ENCODE measurements at places on chromosomes 5 and 9.

DNA sequence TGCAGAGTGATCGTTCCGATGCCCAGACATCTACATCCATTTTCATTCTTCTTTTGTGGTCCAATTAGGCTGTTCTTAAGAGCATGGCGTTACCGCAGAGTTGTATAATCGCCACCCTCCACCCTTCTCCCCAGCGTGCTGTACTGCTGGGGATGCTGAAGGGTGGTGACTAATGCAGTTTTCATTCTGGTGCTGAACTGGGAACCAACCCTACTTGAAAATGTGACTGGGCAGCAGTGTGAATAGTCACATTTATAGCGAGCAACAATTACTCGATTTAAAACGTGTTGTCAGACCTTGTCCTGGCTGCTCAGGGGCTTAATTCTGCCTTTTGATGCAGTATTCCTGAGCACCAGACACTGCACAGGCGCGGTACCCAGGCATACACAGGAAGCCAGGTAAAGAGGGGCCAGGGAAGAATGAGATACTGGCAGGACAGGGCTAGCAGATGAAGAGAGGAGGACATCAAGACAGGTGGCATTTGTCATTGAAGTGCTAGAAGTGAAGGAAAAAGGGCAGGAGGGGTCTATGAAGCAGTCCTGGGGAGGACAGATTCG, 719 bp upstream of the ISCA1 start:
- DNase-seq, result peak; percentile 89

GRCh38 chr9:3687145-3687544, 161.3 kb upstream of the RFX3 start:
- no peak for DNase-seq

DNA sequence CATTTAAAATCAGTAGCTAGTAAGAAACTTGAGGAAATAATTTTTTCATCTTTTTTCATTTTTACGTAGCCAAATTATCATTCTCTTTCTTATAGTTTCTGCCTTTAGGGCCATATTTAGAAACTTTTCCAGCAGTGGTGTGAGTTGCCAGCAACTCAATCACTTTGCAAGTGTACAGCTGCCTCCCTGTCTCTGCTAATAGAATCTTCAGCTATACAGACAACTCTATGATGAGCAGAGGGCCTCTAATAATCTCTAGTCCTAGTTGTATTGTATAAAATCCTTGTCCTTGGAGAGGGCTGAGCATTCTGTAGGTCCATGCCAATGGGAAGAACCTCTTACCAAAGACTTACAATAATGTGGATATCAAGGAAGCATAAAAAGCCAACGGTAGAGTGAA, 11.5 kb upstream of the SHOC1 start:
- DNase-seq, result no peak

GRCh38 chr9:135085830-135086546, 1.5 kb upstream of the OLFM1 start:
- peak; percentile 71 for DNase-seq

DNA sequence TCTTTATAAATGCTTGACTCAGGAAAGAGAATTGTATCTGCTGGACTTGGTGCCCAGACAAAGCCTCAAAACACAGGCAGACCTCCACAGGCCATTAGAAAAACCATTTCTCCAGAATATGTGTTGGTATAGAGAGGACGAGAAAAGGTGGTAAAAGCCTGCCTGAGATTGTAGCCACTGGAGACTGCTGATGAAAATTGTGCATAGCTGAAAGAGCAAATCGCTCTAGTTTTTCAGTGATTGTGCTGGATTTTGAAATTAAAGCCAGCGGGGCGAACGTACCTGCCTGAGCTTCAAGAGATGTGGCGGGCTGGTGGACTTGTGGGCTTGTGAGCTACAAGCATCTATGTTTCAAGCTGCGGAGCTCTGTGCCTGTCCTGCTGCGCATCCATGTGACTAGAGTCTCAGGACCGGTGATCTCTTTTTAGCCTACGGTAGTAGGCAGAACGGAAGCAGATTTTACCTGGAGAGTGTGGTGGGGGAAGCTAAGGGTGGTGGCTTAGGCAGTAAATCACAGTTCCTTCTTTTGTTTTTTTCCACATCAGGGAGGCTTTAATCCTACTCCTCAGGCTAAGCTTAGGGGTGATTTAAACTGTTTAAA, 193.6 kb downstream of the SREK1 start:
- DNase-seq, result no peak

GRCh38 chr9:92135576-92135975, 20.4 kb upstream of the SPTLC1 start:
- no peak for DNase-seq

- peak; percentile 58 for DNase-seq
Observed at GRCh38 chr9:121353241-121354061, 16.6 kb downstream of the STOM start.

DNA sequence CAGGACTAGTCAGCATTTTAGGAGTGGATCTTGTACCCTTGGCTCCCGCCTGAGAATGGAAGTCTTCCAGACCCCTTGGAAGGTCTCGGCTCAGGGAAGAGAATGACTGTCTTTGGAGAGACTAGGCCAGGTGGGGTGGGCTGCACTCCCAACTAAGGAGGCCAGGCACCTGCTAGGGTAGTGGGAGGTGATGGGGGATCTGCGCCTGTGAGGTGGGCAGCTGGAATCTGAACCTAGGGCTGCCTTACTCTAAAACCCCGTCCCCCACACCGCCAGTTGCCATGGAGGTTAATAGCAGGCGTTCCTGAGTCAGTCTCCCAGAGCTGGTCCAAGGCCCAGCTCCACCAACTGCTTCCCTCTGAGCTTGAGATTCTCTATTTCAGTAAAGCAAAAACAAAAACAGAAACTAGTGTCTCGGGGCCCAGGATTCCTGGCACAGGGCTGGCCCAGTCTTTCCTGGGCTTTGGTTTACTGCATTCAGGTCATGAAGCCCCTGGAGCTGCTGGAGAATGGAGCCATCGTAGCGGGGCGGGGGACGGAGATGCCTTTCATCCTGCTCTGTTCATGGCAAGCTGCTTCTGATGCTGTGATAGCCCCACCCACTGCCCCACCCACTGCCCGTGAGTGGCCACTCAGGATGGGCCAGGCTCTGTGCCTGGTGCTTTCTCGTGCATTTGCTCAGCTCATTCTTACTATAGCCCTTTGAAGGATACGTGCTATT, 57.5 kb downstream of the DAB2IP start:
- DNase-seq, result no peak

- no peak for DNase-seq
Observed at GRCh38 chr5:32754284-32754683, 43.2 kb downstream of the NPR3 start.

GRCh38 chr9:87641067-87641466, 84.9 kb upstream of the CTSL start:
- DNase-seq, result no peak

GRCh38 chr5:111583758-111584203, 71.4 kb upstream of the STARD4 start:
- no peak for DNase-seq

GRCh38 chr5:152271420-152271819, 133.7 kb downstream of the NMUR2 start:
- DNase-seq, result peak; percentile 4

GRCh38 chr5:142235870-142236672, 88.8 kb downstream of the SPRY4 start:
- DNase-seq, result no peak

GRCh38 chr5:30608501-30608900, 585.0 kb upstream of the CDH6 start:
- no peak for DNase-seq

DNA sequence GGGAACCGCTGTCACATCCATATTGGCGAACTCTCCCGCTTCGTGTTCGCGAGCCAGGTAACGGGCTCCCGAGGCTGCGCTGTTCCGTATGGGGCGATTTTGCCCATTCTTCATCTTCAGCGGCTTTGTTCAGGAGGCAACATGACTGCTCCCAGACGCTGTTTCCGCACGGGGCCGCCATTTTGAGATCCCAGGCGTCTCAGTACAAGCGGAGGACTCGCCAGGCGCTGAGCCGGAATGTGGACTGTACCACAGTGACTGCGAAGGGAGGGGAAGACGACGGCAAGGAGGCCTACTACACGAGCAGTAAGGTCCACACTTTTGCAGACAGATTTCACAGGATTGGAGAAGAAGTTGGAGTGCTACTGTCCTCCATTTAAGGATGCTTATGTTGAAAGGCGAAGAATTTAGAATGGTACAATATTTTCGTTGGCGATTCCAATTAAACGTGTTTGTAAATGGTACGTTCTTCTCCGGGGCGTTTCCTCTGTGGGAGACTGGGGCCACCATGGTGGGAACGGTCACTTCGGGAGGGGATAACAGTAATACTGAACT, 41.6 kb upstream of the ZNF300 start:
- peak; percentile 5 for DNase-seq

DNA sequence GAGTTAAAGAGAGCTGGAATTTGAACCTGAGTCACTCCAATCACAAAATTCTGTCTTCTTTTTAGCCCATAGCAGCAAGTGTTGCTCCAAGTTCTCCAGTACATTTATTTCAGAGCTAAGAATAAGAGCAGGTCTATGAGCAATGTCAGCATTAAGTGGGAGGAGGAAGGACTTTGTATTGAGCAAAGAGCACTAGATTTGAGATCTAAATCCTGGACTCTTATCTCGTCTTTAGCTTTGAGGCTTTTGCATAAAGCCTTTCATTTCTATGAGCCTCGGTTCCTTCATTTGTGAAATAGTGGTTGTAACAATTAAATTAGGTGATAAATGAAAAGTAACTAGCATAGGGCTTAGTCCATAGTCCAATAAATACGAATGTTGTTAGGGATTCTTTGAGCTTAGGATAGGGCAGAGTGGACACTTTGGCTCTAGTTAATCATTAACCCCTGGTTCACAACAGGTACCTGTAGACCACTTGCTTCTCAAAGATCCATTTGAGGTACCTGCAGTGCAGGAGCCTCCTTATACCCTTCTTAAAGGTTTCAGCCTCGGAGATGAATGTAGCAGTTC, 464.1 kb upstream of the KLF4 start:
- DNase-seq, result no peak

DNA sequence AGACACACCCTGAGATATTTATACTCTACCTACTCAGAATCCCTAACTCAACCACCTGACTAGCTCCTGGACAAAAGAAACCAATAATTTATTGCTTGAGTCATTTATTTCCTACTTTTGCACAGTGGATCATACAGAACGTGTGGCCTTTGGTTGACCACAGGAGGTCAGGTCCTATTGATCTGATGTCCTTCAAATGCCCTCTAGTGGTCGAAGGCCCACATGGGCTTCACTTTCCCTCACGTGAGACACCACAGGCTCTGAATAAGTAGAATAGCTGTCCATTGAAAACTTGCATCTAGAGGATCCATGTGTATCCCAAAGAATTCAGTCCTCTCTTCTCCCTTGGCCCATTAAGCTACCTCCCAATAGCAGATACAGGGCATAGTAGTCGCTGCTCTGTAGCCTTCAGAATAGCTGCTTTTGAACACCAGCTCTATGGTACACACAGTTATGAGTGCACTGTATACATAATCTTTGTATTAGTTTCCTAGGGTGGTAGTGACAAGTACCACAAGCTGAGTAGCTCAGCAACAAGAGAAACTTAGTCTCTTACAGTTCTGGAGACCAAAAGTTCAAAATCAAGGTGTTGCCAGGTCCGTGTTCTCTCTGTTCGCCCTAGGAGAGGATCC, 177.6 kb upstream of the SMARCA2 start:
- peak; percentile 71 for DNase-seq

DNA sequence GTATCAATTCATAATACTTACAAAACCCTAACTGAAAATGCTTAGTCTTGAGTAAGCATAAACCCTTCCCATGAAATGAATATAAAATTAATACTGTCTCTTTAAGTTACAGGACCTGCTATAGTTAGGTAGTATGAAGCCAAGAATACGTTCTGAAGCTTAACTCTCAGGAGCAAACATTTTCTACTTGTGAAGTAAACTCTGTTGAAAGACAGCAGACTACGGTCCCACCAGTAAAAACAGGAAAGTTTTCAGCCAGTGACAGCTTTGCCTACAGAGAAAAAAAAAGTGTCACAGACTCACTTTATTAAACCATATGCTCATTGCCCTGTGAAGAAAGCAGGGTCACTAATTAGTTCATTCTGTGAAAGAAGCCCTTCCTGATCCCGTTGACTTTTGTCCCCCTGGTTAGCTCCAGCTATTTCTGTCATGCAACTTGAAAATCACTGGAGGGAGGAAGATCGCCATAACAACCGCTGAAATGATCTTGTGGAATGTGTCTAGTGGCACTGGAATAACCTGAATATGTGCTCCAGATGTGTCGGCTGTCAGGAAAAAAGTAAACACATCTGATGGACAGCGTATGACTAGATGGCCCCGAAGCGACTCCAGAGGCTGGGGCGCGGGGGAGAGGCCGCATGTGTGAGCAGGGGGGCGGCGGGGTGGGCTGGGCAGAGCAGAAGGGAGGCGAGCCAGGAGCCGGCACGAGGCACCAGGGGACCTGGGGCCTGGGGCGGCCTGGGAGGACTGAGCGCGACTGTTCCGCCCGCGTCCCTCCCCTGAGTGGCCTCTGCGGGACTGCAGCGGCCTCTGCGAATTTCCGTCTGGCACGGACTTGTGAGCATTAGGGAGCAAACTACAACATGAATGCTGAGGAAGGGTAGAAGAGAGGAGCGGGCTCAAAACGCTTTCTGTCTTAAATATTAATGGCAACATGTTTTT, 41.9 kb downstream of the BNC2 start:
- DNase-seq, result no peak

- DNase-seq, result no peak
Observed at GRCh38 chr5:5405441-5405840, 17.0 kb upstream of the ICE1 start.

- no peak for DNase-seq
Observed at GRCh38 chr5:4093970-4094369, 498.3 kb downstream of the IRX1 start.

- DNase-seq, result no peak
Observed at GRCh38 chr5:129342796-129343195, 117.3 kb upstream of the ADAMTS19 start.

DNA sequence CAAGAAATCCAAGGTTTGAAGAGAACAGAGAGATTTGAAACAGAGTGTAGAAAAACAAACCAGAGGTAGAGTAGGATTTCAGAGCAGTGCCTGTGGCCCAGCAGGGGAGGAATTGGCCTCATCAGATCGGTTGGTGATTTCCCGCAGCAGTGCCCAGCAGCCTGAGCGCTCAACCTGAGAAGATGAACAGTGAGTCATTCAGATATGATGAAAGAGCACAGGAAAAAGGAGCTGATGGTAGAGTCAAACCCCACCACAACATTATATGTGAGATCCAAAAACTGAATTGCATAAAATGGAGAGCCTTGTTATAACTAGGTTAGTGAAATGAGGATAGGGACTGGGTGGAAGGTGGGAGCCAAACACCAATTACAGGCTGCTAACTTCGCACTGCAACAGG, 248.9 kb downstream of the PIK3R1 start:
- peak; percentile 42 for DNase-seq

- DNase-seq, result no peak
Observed at GRCh38 chr5:6781716-6782115, 68.5 kb downstream of the TENT4A start.
